ENCODE measurements at places on chromosomes 11 and 22.

- no peak for DNase-seq
These were observed 168.8 kb downstream of the RCN1 start for GRCh38 chr11:32259641-32260081.

- DNase-seq = no peak
These were observed 74.0 kb upstream of the WNT11 start for GRCh38 chr11:76280151-76280881.

DNA sequence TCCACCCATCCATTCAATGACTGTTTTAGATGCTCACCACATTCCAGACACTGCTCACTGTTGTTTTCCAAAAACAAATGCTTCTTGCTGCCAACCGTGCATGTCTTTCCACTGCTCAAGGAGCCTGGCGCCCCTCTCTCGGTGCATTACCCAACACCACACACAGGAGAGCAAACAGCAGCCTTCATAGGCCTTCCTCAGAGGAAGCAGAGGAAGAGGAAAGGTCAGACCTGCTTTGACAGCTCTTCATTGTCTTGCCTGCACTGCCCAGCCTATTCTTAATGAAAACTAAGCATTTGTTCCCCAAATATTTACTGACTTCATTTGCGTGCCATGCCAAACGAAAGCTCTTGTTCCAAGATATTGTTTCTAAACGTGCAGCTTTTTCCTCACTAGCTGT is 1129.2 kb downstream of the TBC1D22A start:
- DNase-seq = no peak

DNA sequence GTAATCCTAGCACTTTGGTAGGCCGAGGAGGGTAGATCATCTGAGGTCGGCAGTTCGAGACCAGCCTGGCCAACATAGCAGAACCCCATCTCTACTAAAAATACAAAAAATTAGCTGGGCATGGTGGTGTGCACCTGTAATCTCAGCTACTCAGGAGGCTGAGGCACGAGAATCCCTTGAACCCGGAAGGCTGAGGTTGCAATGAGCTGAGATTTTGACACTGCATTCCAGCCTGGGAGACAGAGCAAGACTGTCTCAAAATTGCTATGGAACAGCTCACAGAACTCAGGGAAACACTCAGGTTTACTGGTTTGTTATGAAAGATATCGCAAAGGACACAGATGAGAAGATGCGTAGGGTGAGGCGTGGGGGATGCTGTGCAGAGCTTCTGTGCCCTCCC is 2.7 kb downstream of the FAM118A start:
- DNase-seq = no peak

GRCh38 chr11:120431633-120432032 is 79.9 kb upstream of the GRIK4 start:
- no peak for DNase-seq

- no peak for DNase-seq
These were observed 97.0 kb downstream of the C11orf65 start for GRCh38 chr11:108370315-108370714.

GRCh38 chr11:57322256-57323166 is 2.2 kb downstream of the TNKS1BP1 start:
- no peak for DNase-seq

GRCh38 chr11:124761301-124762104 is 587 bp downstream of the ESAM start:
- no peak for DNase-seq

- DNase-seq = no peak
These were observed 57.3 kb downstream of the CD82 start for GRCh38 chr11:44622721-44623258.

DNA sequence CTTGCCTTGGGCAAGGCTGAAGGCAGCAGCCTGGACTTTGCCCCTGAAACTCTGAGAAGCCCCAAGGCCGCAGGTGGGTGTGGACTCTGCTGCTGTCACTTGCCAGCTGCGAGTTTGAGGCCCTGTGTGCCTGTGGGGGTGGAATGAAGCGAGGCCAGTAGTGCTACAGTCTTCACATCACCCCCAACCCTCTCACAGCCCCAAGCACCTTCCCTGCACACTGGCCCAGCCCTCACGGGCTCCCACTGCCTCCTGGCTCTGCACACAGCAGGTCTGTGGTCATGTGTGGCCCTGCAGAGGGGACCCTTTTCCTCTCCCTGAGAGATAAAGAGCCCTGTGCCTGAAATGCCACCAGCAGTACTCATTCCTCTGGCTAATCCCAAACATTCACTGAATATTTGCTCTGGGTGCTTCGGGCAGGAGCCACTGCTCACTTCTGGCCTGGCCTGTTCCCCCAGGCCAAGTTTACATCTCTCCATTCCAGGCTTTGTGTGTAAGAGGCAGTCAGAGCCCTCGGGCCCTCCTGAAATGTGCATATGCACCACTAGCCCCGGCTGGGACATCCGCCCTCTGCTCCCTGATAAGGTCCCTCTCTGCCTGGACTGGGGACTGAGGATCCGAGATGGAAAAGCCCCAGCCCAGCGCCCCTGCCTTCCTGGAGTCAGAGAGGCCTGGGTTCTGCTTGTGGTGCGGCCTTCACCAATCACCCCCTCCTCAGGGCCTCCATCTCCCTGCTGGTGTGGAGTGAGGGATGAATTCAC is 17.7 kb downstream of the MGAT3 start:
- no peak for DNase-seq

GRCh38 chr11:80239217-80239616 is 798.4 kb upstream of the TENM4 start:
- DNase-seq = no peak
